NCI-H446 treated with DMSO at 0.1 percent for 48 hours (cell line): ENCODE measurements at places on chromosomes 16 and 17.

GRCh38 chr17:8436169-8436843 is 622 bp downstream of the NDEL1 start:
- DNase-seq, result no peak

GRCh38 chr16:75679366-75679765 is 2.6 kb upstream of the CPHXL2 start:
- DNase-seq, result no peak

DNA sequence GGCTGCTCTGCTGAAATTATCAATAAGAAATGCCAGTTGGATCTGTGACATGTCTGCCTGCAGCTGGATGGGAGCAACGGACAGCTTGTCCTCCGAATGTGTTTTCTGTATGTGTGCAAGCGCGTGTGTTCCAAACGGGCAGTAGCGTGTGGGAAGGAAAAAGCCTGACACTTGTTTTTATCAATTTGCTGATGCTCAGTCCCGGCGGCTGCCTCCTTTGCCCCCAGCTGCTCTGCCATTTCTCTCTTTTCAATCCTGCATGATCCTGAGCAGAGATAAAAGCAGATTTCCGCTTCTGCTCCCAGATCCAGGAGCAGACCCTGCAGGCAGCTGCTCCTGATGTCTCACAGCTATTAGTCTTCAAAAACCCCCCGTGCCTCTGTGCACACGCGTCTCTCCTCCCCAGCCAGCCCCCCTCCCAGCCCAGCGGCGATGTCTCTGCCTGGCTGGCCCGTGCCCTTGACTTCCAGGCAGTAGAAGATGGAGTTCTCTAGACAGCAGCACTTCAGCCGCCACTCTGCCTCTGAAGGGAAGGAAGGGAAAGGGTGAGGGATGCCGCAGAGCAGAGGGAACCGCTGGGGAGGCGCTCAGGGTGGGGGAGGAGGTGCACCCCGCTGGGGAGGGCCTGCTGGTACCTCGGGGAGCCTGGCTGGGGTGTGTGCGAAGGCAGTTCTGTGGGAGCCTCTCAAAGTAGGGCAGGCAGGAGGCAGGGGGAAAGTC is 4.1 kb downstream of the PRCD start:
- no peak for DNase-seq

DNA sequence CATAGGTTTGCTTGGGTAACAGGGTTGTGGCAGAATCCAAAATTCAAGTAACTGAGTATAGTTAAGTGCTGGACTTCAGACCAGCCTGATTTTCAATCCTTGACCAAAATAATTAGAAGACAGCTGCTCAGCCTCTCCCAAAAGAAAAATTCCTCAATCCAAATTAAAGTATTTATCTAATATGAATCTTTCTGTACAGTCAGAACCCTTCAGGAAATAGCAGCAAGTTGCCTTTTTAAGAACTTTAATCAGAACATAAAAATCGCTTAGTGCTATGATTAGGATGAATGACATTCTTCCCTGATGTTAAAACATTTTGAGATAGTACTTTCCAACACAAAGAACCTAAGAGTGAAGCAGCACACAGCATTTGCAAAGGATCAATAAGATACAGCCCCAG is 50.2 kb downstream of the CFDP1 start:
- DNase-seq, result no peak

DNA sequence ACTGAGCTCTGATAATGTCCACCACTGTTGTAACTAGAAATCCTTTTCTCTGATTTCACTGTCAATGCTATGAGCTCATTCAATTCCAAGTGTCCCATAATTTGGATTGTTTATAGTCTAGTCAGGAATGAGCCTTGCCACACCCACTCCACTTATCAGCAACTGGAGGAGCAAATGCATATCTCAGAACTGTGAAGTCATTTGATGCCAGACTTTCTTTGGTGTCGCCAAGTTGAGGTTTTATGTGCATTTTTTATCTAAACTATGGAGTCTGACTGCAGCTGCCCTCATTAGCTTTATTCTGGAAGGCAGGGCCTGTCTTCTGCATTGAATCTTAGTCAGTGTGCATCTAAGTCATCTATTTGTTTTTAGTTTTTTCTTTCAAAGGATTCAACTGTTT is 361.3 kb downstream of the PMP22 start:
- DNase-seq, result no peak

GRCh38 chr17:61416211-61416539 is 16.5 kb downstream of the TBX2 start:
- no peak for DNase-seq

GRCh38 chr16:88619859-88620815 is 18.2 kb upstream of the IL17C start:
- DNase-seq, result no peak

DNA sequence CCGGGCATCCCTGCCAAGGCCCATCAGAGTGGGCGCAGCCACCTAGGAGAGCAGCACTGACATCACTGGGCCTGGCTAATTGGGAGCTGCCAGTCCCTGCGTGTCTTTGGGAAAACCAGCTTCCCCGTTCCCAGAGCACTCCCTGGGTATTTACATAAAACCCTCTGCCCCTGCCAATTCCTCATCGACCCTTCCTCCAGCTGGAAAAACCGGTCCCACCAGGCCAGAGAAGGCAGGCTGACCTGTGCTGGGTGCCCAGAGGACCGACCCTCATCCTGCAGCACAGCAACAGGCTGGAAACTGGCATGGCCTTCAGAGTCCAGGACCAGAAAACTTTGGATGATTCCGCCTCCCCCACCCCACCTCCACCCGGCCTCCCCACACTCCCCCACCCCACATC is 8.2 kb upstream of the FOXN1 start:
- no peak for DNase-seq

- DNase-seq, result peak; percentile 34
These were observed 436.2 kb upstream of the ZFHX3 start for GRCh38 chr16:73483934-73484711.

- DNase-seq, result no peak
These were observed 211.7 kb downstream of the SEC14L1 start for GRCh38 chr17:77352441-77352840.

- no peak for DNase-seq
These were observed 19.9 kb downstream of the TRAF7 start for GRCh38 chr16:2175454-2175853.
